ENCODE measurements at places on chromosomes 5 and 9.

- peak; percentile 16 for DNase-seq
These were observed 14.7 kb downstream of the SLC45A2 start for GRCh38 chr5:33969572-33970452.

GRCh38 chr5:16579142-16579847, 37.5 kb downstream of the RETREG1 start:
- DNase-seq: no peak

GRCh38 chr5:67318746-67319145, 122.1 kb upstream of the CD180 start:
- no peak for DNase-seq

DNA sequence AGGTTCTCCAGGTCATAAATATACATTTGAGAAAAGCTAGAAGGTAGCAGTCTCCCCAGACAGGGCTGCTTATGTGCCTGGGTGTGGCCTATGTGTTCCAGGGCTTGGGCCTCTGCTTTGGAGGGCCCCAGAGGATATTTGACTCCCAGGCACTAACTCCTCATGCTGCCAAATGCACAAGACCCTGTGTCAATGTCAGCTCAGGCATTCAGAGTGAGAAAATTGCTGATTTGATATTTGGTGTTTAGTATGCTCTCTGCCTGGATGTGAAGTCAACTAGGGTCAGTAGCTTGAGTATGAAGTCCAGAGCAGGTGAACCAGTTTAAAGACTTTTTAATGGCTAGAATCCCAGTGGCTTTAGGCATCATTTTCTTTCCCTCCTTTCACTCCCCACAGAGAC, 57.5 kb upstream of the IL7R start:
- DNase-seq: no peak

DNA sequence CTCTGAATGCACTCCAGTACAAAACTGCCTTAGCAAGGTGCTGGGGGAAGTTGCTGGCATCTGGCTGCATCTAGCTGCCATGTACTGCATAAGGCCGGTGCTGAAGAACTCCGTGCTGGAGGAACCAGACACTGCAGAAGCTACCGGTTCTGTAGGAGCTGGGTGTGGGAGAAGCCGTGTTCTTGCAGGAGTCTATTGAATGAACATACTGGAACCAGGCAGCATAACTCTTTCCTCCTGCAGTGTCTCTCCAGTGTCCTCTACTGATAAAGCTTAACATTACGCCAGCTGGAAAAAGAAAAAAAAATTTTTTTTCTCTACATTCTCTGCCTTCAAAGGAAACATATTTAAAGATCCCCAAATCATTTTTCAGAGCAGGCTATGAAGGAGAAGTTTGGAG, 38.5 kb downstream of the VPS13A start:
- no peak for DNase-seq

- DNase-seq: no peak
These were observed 26.8 kb downstream of the NIPAL4 start for GRCh38 chr5:157486861-157487260.

DNA sequence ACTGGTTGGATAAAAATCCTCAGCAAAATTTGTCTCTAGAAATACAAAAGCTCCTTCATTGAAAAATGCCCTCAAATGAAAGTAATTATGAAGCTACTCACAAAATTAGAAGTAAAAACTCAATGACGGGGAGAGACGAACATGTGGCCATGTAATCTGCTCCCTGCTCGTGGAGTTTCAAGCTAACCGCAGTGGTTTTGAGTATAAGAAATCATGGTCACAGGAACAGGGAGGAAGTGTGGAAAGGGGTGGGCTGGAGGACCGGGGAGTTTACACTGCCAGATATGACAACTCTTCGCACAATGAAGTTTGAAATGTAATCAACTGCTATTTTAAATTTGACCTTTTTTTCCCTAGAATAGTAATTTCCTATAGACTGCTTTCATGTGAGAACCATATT, 765.4 kb upstream of the DMAC1 start:
- no peak for DNase-seq

- no peak for DNase-seq
These were observed 39.2 kb upstream of the SLC28A3 start for GRCh38 chr9:84379740-84380139.

- DNase-seq: no peak
These were observed 465.9 kb downstream of the TUSC1 start for GRCh38 chr9:25212361-25212760.

GRCh38 chr9:30845136-30845535, 1539.3 kb upstream of the ACO1 start:
- DNase-seq: no peak

GRCh38 chr9:77402286-77402685, 225.0 kb downstream of the VPS13A start:
- DNase-seq: no peak

- no peak for DNase-seq
These were observed 70.4 kb upstream of the DAB2 start for GRCh38 chr5:39495227-39495626.

DNA sequence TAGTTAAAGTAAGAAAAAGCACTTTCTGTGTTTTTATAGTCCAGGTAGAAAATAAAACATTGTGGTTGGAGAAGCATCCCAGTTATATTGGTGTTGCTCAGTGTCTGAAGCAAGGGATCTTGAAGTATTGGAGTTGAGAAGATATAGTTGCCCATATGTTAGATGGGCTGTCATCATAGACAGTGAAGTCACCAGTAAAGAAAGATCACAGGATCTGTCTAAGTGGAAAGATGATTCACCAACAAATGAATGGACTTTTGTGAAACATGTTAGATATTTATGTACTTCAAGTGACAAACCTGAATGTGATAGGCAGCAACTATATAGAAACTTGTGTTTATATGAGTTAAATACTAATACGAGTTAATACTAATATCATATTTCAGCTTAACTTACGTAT, 11.7 kb downstream of the OGN start:
- no peak for DNase-seq

GRCh38 chr5:54607006-54607405, 89.4 kb downstream of the SNX18 start:
- DNase-seq: no peak

DNA sequence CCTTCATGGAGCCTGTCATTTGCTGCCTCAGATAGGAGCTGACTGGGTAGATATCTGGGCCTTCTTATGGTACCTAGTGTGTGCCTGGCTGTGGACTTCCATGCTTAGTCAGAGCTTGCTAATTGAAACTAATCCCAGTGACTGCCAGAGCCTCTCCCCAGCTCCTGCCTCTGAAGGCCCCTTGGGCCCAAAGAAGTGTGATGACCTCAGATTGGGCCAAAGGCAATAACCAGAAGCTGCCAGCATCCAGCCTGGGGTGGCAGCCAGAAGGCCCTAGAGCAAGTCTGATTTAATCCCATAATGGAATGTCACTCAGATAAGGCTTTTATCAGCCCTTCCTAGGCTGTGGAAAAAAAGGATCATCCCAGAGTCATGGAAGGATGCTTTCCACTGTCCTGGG, 17.1 kb upstream of the CDC23 start:
- DNase-seq: no peak

DNA sequence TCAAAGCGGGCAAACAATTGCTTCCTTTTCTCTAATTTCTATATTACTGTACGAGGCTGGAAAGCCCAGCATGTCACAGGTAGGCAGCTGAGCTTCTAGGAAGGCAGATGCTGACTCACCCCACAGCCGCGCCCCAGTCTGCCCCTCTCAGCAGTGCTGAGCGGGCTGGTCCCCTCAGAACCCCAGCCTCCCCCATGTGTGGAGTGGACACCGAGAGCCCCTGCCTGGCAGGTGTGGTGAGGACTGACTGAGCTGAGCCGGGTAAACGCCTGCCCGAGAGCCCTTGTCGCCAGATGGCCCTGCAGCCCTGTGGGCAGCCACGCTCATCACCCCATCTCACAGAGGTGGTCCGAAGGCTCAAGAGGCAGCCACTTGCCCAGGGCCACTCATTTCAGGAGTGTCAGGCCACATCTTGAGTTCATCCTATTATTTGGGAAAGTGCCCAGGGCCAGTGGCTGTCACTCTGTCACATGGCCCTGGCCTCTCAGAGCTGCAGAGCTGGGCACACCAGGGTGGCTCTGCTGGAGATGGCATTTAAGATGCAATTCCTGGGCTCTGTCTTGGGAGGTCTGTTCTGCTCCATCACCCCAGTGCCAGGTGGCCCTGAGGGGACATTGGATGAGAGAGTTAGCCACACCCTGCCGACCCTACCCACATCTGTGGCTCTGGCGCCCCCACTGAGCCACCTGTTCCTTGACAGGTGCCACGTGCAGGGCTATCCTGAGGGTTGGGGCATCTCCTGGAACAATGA, 12.4 kb downstream of the CARD19 start:
- no peak for DNase-seq

DNA sequence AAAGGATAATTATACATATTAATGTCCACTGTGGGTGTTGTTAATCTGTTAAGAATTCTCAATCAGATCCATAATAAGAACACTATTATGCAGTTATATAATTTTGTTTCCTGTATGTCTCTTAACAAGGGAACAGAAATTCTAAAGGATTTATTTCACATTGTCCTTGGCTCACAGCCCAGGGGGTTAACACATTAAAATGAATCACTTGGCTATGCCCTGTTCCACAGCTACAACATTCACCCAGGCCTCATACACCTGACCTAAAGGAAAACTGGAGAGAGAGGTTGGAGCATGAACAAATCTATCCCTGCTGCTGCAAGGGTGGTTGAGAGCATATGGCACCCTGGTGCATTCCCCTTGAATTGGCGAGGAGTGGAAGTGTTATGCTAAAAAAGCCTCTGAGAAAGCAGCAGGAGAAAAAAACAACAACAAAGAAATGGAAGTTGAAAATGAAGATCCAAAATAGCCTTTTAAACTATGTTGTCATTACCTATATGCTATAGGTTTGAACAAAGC, 116.0 kb downstream of the KCNN2 start:
- no peak for DNase-seq

- no peak for DNase-seq
These were observed 14.0 kb upstream of the GPR151 start for GRCh38 chr5:146529984-146530383.

GRCh38 chr5:88509403-88509802, 240.8 kb upstream of the TMEM161B start:
- DNase-seq: no peak

DNA sequence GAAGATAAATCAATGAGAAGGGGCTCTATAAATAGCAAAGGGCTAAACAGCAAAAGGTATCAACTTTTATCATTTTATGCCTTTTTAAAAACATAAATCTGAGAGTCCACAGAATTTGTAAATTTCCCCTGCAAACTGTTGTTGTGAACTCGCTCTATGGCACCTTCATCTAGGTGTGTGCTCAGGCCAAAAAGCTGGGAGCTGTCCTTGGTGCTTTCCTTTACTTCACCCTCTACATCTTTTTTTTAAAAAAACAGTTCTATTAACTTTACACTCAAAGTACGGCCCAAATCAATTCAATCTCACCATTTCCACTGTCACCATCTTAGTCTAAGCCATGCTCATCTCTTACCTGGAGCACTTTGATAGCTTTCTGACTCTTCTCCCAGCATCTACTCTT, 108.2 kb upstream of the GPR151 start:
- no peak for DNase-seq

DNA sequence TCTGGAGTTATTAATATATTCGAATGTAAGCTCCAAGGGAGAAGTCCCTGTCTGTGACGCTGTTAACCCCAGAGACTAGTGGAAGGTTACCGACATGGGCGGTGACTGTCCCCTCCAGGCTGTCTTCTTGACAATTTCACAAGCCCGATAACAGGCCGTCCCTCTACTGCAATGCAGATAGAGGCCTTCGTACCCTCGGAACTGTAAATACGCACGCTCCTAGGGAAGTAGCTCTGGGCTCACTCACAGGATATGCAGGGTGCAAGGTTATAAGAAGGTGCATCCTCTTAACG, 680 bp upstream of the RFK start:
- peak; percentile 71 for DNase-seq

GRCh38 chr5:105145152-105145551, 1582.6 kb upstream of the NUDT12 start:
- DNase-seq: no peak

DNA sequence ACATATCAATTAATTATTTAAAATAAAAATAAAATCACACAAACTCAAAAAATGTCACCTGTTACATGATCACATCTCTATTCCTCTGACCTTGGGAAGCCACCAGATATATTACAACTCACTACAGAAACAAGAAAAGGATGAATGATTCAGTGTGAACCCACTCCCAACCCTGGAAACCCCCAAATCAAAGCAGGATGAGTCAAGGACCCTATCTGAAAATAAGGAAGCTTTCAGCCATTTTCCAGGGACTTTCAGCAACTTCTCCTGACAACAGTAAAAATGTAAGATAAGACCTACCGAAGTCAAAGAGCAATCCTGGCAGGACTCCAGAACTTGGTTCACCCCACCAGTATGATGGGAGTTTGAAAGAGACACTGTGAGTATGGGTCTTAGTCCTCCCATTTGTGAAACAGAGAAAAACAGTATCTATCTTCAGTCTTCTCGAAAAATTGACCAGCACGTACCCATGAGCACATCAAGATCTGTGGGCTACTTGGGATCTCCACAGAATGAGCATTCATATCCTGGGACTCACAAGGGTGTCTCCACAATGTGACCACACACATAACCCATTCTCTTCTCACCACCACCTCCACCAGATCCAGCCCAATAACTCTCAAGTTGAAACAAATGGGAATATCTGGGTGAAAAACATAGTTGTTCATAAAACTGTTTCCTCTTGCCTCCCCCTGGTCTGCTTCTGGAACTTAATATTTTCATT, 9.9 kb downstream of the NRG2 start:
- DNase-seq: no peak

- no peak for DNase-seq
These were observed 5.3 kb downstream of the BARX1 start for GRCh38 chr9:93949694-93950449.

DNA sequence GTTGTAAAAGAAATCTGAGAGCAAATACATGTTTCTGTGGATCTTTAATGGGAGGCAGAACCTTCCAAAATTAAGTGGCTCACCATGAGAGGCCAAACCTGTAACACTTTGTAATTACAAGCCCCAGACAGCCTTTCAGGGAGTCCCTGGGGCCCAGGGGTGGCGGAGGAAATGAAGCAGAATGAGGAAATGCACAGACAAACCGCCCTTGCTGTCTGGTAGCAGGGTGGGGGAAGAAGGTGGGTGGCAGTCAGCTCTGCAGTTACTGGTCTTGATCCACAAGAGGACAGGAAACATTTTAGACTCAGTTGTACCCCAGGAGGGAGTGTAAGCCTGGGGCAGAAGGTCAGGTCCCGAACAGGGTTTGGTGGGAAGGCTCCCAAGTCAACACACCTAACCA, 6.5 kb downstream of the ARL14EPL start:
- DNase-seq: peak; percentile 3

GRCh38 chr5:60613826-60614225, 86.1 kb downstream of the DEPDC1B start:
- no peak for DNase-seq

All from CD4-positive, alpha-beta T cell treated with Interleukin-17A for 1 hour (primary cell).